ENCODE measurements at places on chromosomes 1 and 21.

GRCh38 chr21:41526478-41527087, 18.6 kb upstream of the TMPRSS2 start:
- DNase-seq: no peak

- DNase-seq: no peak
Observed at GRCh38 chr1:200198236-200198635, 170.7 kb downstream of the NR5A2 start.

DNA sequence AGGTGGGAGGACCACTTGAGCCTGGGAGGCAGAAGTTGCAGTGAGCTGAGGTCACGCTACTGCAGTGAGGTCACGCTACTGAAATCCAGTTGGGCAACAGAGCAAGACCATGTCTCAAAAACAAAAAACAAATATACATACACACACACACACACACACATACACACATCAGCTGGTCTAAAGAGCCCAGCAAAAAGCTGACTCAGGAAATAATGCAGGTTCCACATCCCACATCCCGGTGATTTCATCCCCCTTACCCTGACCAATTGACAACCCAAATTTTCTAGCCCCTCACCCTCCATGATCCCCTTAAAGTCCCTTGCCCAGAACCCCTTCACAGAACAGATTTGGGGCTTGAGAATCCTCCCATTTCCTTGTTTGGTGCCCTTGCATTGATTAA, 11.9 kb upstream of the CFHR4 start:
- DNase-seq: no peak

DNA sequence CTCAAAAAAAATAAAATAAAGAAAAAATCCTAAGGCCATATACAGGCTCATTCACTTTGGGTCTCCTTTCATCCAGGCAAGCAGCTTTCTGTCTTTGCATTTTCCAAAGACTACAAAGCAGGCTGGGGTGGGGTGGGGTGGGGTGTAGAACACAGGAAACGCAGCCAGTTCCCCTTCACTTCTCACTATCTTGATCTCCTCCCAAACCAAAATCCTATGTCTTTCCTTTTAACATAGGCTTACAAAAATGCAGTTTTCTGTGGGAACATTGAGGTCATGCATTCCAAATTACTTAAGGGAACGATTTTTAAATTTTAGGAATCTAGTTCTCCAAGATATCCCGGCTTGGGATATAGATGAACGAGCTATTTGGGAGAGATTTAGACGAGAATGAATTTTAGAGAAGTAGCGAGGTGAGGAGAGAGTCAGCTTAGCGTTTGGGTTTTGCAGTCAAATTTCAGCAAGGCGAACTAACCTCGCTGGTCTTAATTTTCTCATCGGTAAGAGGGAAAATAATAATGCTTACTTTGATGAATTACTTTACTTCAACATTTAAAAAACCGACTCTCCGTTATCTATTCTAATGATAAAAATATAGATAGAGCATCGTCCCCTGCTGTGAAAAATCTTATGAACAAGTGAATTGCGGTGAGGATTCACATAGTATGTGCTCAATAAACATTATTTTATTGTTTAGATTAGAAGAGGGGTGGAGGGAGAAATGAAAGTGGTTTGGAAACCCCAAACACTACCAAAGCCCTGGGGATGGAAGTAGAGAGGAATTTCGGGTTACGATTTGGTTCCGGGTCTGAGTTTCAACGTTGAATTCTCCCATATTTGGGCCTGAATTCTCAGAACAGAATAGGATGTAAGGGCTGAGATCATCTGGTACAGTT, 735 bp upstream of the STX12 start:
- DNase-seq: no peak

GRCh38 chr1:212228591-212229119, 56.6 kb upstream of the PPP2R5A start:
- no peak for DNase-seq

GRCh38 chr1:154961207-154962155, at the start of gene PYGO2:
TSS of gene PYGO2 (minus strand) at chr1:154961782. CDS start at chr1:154961576, 206 bp downstream.
- peak; percentile 69 for DNase-seq

- DNase-seq: no peak
Observed at GRCh38 chr1:44355582-44356305, 687 bp upstream of the ERI3 start.

- DNase-seq: no peak
Observed at GRCh38 chr1:72847651-72848050, 565.3 kb upstream of the NEGR1 start.

- DNase-seq: no peak
Observed at GRCh38 chr1:207876131-207876530, 34.8 kb downstream of the CD34 start.
